Peyer's patch (tissue), 4 donors: ENCODE measurements at places on chromosomes 6 and 20.

- DNase-seq, result no peak
Measured at GRCh38 chr20:48538856-48539255, 288.9 kb downstream of the PREX1 start.

- no peak for DNase-seq
Measured at GRCh38 chr20:26208296-26209091, 511.8 kb upstream of the ZNF337 start.

DNA sequence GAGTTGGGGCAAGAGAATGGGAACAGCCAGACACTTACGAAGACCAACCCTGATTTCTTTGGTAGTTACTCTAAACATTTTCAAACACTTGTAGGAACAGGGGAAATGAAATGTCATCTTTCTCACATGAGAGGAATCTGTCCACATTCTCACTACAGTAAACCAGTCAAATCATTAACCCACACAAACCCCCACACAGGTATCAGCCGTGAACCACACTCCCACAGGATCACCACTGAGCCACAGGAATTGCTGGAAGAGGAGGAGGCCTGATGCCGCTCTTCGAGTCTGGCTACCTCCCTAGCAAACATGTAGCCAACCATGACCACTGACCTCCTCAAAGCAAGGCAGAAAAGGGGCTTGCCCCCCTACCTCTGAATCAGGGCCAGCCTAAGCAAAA lies 6.9 kb upstream of the RSPO3 start:
- DNase-seq, result no peak

GRCh38 chr20:44071526-44072111 lies 115.4 kb downstream of the JPH2 start:
- no peak for DNase-seq

- no peak for DNase-seq
Measured at GRCh38 chr6:143210420-143210819, 149.7 kb downstream of the AIG1 start.

GRCh38 chr6:130932921-130933320 lies 105.7 kb downstream of the SMLR1 start:
- no peak for DNase-seq

GRCh38 chr6:130848945-130849344 lies 21.7 kb downstream of the SMLR1 start:
- DNase-seq, result no peak

DNA sequence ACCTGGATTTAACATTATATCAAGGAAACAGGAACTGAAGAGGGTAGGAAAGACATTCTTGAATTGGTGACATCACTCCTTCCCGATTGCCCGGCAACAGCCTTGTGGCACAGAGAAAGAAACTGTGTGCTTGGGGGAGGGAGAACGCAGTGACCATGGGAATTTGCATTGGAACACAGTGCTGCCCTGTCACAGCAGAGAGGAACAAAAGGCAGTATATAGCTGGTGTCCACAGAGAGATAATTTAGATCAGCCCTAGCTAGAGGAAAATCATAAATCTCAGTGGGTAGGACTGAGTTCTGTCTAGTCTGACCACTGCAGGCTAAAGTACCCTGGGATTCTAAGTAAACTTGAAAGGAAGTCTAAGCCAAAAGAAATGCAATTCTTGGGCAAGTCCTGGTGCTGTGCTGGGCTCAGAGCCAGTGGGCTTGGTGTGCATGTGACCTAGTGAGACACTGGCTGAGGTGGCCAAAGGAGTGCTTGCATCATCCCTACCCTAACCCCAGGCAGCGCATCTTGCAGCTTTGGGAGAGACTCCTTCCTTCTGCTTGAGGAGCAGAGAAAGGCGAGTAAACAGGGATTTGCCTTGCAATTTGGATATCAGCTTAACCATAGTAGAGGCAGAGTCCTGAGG lies 697.6 kb downstream of the HACE1 start:
- no peak for DNase-seq
